Right cardiac atrium (tissue), 5 donors: ENCODE measurements at places on chromosomes 7 and 10. TPM values are rescaled to one million over a fixed set of nuclear protein-coding genes. Genes with fewer than 3 reads are reported as not detected.

The SMKR1 gene
- total RNA-seq = not detected

The C1QL3 gene
- total RNA-seq = 0.38 TPM

The RNF32 gene
- 0.49 TPM for total RNA-seq

The TAC1 gene
- not detected for total RNA-seq

GRCh38 chr10:122181041-122181732 lies 89.9 kb upstream of the BTBD16 start:
- no peak for DNase-seq

- no peak for DNase-seq
These were observed 251.1 kb upstream of the MEOX2 start for GRCh38 chr7:15937571-15937970.

GRCh38 chr7:45909561-45909960 lies 11.5 kb downstream of the IGFBP3 start:
- DNase-seq = no peak

DNA sequence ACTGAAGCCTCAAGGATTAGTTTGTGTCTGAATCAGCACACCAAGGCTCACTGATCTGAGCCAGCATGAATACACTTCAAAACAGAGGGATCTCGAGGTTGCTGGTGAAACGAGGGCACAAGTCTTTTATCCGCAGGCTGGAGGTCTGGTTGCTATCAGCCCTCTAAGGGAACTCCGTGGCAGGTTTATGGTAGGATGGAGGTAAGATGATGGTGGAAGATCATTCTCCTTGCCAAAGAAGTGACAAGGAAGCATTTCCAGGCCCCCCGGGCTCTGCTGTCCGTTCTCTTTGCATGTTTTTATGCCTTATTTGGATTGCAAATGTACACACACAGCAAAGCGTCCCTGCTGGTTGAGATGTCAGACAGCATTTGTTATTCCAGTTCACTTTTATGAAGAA lies 268.3 kb downstream of the ARHGAP12 start:
- DNase-seq = no peak

DNA sequence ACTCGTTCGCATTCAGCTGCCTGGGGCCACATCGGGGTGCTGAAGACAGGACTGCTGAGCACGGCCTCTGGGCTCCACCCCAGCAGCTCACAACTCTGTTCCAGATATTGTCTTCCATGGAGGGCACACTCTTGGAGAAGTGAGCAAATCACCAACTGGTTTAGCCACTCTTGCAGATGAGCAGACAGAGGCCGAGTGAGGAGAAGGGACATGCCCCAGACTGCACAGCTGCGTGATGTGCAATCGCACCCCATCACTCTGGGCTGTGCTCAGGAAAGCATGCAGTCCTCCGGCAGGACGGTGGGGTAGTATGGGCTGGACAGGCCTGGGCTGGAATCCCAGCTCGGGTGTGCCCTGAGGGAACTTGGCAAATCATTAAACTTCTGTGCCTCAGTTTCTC lies 111.6 kb downstream of the FAM53B start:
- DNase-seq = no peak
